ENCODE measurements at places on chromosomes 1 and 21.

GRCh38 chr1:158793604-158794003, 12.6 kb upstream of the OR6N2 start:
- DNase-seq, result no peak

GRCh38 chr1:84303314-84303830, 1.9 kb downstream of the SAMD13 start:
- no peak for DNase-seq

DNA sequence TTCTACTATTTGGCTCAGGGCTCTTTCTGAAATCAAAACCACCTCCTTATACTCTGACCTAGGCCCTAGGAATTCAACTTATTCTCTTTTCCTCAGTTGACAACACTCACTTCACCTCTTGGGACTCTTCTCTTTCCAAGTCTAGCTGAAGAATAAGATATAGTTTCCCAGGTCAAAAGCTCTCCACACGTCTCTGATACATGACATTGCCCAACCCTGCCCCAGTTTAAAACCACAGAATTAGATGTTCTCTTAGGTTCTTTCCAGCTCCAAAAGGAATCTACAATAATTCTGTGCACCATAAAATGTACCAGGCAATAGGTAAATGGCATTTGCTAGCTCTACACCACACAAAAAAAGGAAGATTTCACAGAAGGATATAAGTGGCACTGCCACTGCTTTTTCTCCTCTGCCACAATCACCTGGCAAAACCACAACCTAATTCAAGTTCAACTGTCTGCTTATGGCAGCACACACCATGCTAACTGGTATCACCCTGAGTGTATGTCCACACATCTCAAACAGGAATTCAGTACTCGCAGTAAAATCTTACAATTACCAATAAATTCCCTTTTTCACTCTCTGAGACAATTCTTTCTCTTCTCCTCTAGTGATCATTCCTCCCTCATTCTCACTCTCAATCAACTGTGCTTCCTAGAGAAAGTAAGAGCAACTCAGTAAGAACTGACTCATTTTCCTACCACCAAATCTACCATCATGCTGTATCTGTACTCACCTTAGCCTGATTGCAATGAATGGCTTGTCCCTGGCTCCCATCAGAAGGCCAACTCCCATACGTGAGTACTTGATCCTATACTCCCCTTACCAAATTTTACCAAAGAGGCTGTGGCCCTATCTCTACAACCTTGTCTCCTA, 27.3 kb downstream of the ZBTB8OS start:
- DNase-seq, result no peak

GRCh38 chr1:228846952-228847351, 111.7 kb downstream of the RHOU start:
- DNase-seq, result no peak

DNA sequence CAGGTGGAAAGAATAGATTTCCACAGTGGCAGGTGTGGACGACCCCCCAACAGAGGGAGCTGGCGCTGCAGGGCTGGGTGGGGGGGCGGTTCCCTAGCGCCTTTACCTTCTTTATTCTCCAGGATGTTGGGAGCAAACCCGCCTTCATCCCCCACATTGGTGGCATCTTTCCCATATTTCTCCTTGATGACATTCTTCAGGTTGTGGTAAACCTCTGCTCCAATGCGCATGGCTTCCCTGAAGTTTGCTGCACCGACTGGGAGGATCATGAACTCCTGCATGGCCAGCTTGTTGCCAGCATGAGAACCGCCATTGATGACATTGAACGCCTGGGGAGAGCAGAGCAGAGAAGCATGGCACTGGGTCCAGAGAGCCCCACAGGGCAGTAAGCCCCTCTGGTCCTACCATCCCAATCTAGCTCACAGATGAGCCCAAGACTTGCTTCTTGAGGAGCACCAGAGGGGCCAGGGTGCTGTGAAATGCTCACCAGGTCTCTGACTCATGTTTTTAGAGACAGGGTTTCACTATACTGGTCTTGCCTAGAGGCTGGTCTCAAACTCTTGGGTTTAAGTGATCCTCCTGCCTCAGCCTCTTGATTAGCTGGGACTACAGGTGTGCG, 12.2 kb downstream of the ENO1 start:
- DNase-seq, result no peak

DNA sequence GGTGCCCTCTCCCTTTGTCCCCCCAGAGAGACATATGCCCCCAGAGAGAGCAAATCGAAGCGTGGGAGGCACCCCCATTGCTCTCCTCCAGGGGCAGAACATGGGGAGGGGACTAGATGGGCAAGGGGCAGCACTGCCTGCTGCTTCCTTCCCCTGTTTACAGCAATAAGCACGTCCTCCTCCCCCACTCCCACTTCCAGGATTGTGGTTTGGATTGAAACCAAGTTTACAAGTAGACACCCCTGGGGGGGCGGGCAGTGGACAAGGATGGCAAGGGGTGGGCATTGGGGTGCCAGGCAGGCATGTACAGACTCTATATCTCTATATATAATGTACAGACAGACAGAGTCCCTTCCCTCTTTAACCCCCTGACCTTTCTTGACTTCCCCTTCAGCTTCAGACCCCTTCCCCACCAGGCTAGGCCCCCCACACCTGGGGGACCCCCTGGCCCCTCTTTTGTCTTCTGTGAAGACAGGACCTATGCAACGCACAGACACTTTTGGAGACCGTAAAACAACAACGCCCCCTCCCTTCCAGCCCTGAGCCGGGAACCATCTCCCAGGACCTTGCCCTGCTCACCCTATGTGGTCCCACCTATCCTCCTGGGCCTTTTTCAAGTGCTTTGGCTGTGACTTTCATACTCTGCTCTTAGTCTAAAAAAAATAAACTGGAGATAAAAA, 8.4 kb downstream of the EFNA3 start:
- no peak for DNase-seq

GRCh38 chr1:234691567-234691966, 81.6 kb upstream of the IRF2BP2 start:
- DNase-seq, result no peak

DNA sequence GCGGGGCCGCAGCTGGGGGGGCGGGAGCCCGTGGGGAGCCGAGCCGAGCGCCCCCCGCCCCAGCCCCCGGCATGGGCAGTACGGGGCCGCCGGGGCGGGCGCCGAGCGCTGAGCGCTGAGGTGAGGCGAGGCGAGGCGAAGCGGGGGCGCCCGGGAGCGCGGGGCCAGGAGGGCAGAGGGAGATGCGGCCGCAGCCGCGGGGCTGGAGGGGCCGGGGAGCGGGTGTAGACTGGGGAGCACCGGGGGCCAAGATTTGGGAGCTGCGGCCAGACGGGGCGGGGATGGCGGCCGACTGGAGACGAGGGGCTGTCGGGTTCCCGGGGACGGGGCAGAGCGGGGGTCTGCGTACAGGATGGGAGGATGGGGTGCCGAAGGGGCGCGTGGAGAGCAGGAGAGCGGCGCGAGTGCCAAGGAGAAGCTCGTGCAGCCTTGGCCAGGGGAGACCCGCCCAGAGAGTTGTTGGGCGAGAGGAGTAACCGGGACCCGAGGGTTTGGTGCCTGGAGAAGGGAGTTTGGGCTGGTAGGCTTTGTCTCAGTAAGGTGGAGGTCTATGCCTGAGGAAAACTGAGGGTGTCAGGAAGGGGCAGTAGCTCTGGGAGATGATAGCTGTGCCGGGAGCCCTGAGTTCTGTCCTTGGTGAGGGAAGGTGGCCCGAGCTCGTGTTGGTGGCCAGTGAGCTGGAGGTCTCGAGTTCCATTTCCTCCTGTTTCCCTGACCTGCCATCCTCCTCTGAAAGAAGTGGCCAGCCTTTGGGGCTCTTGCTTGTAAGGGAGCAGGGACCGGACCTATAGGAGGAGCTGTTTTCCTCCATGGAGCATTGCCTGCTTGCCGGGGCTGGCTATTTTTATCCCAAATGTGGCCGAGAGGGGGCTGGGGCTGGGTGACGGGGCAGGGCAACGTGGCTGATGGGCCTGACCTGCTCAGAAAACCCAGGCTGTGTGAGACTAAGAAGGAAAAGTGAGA, 539 bp downstream of the ATP8B2 start:
- DNase-seq, result no peak

GRCh38 chr1:169133801-169134502, 27.5 kb downstream of the ATP1B1 start:
- no peak for DNase-seq

GRCh38 chr1:34681480-34682451, 73.1 kb upstream of the GJB5 start:
- peak; percentile 11 for DNase-seq

- DNase-seq, result no peak
Measured at GRCh38 chr1:55768327-55768952, 553.3 kb upstream of the USP24 start.

DNA sequence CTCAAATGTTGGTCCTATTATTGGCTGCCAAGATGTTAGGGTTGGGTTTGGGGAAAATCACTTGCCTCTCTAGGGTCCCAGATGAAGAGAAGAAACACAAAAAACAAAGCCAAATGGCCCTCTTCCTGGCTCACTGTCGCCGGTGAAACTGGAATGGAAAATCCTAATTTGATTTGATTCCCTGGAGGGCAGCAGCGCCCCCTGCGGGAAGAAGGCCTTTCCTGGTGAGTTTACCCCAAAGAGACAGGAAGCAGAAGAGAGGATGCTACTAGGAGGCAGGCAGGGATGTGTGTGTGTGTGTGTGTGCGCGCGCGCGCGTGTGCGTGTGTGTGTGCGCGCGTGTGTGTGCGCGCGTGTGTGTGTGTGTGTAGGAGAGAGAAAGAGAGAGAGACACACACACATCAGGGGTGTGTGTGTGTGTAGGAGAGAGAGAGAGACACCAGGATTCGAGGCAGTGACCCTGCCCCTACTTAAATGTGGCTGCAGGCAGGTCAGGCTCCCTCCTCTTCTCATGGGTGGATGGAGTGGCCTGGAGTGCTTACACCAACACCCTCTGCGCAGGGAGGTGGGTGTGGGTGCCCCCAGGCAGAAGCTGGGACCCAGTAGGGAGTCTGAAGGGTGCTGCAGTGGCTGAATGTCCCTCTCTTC, 3.1 kb upstream of the SELENON start:
- DNase-seq, result peak; percentile 69

DNA sequence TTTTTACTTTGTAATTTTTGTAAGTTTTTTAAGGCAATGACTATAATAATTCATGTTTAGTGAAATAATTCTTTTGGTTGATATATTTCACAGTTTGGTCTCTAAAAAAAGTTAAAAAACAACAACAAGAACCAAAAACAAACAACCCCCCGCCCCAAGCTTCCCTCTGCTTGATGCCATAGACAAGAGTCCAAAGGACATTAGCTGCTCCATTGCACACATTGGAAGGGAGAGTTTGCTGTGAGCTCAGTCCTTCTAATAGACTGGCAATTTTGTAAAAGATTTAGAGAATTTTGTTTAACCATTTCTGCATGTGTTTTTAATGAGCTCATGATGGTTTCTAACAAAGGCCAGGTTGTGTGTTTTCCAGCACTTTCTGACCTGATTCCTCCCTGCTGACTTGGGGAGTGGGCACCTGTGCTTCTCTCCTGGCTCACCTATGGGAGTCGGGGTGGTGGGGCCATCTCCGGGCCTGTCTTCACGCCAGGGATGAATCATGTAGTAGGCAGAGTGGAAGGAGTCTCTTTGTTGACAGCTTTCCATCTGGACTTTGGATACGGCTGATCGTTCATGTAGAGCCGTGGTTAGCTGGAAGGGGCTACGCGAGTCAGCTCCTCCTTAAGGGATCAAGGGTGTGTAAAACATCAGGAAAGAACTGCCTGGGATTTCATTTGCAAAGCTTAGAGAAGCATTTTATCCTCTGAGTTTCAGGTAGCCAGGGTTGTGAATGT, 14.1 kb downstream of the ZBTB18 start:
- DNase-seq, result no peak

DNA sequence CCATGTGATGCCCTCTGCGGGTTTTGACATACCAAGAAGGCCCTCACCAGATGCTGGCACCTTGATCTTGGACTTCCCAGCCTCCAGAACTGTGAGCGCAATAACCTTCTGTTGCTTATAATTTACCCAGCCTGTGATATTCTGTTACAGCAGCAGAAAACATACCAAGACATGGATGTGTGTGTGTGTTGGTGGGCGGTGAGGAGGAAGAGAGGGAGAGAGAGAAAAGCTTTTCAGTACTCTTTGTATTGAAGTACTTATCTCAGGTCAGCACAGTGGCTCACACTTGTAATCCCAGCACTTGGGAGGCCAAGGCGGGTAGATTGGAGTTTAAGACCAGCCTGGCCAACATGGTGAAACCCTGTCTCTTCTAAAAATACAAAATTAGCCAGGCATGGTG, 23.1 kb downstream of the TRAPPC10 start:
- no peak for DNase-seq

GRCh38 chr1:239288820-239289554, 97.4 kb upstream of the CHRM3 start:
- no peak for DNase-seq

- no peak for DNase-seq
Measured at GRCh38 chr1:226734611-226735153, 4.4 kb downstream of the ITPKB start.

GRCh38 chr1:206963740-206964139, 6.5 kb downstream of the FCAMR start:
- DNase-seq, result no peak

- DNase-seq, result no peak
Measured at GRCh38 chr1:151981178-151981525, 12.5 kb downstream of the S100A10 start.

GRCh38 chr21:33700491-33700890, 58.2 kb downstream of the ITSN1 start:
- DNase-seq, result no peak

- DNase-seq, result no peak
Measured at GRCh38 chr1:160780398-160780755, 15.6 kb upstream of the LY9 start.

DNA sequence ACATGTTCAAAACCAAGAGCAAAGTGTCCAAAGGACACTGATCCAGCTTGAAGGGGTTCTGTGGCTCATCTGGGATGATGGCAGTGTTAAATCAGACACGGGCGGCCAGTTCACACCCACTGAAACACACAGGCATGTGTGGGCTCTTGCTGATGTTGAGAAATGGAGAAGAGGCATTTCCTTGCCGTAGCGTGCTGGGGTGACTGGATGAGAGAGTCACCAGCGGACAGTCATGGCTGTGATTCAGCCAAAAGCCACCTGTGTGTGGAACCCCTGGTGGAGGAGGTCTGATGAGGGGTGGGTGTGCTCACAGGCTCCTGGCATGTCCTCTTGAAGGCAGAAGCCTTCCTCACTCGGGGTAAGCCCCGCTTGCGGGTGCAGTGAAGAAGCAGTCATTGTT, 7.2 kb downstream of the C1orf35 start:
- DNase-seq, result no peak

DNA sequence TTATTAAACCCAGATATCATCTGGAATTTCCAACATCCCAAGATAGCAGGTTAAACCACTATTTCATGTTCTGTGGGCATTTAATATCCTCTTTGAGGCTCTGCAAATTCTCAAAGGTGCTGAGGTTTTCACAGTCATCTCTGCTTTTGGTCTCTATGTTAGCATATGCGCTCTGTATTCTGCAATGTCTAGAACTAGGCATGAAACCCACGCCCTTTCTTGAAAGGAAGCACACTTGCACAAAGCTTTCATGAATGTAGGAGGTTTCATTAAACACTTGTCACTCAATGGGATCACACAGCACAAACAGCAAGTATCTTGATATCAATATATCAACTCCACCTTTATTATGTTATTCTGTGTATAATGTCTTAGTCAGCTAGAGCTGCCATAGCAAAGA, 172.0 kb upstream of the USP24 start:
- no peak for DNase-seq

Data from stimulated activated CD8-positive, alpha-beta memory T cell treated with anti-CD3 and anti-CD28 coated beads, Interleukin-2, amount 100 ng/mL, for 1 hour (primary cell).